ENCODE measurements at places on chromosomes 4 and X.
A peak's percentile ranks its signal among the peaks of the same experiment; 100 is the strongest.

- DNase-seq: no peak
These were observed 66.0 kb downstream of the UBE2K start for GRCh38 chr4:39763714-39764572.

- DNase-seq: no peak
These were observed 143.9 kb downstream of the SCFD2 start for GRCh38 chr4:53221832-53222480.

- DNase-seq: no peak
These were observed 55.3 kb downstream of the ZFYVE28 start for GRCh38 chr4:2363056-2363721.

- DNase-seq: no peak
These were observed 42.0 kb upstream of the MAPK10 start for GRCh38 chr4:86401826-86402225.

DNA sequence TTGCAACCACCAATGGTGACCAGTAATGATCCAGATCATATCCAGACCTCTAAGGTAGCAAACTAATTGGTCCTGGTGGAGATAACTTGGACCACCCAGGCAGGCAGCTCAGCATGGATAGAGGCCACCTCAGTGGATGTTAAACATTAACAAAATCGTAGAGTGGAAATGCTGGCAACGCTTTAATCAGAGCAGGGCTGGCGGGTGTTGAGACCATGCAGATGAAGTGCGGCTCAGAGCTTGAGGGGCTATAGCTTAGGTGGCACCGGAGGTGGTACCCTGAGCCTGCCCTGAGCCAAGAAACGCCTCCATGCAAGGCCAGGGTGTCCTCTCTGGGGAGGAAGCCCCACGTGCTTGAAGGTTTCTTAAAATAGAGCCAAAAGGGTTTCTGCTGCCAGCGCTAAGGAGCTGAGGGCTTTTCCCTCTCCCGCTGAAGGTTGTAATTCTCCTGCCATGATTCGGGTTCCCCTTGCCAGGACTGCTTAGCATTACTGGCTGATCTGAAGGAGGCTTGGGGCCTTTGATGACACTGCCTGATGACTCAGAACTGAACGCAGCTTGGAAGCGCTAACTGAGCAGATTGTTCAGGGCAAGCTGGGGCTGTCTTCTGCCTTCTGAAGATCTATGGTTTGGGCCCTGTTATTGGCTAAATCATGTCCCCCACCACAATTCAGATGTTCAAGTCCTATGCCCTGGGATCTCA, 177.8 kb upstream of the ATP6AP2 start:
- no peak for DNase-seq

GRCh38 chr4:183249854-183250253, 70.2 kb downstream of the CLDN22 start:
- DNase-seq: peak; percentile 14

DNA sequence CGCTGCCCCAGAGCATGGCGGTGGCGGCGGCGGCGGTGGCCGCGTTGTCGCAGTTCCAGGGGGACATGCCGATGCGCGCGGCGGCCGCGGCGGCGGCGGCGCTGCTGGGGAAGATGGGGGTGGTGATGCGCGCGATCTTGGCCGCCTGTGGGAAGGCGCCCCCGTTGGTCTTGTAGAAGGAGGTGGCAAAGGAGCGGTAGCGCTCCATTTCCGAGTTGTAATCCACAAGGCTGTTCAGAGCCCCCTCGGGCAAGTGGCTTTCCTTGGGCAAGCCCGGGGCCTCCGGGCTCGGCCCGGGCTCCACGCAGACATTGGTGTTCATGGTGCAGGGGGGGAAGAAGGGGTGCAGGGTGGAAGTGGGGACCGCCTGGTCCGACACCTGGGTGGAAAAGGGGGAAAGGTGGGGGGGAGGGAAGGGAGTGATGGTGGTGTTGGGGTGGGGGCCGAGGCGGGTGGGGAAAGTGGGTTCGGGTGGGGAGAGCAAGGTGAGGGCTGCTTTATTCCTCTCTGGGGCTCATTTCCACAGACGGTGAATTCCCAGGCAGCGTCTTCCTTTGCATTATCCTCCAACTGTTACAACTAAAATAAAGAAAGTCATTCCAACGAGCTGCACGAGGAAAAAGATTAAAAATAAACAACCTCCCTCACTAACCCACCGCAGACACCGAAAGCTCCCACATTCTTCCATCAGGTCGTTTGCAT, 3.1 kb downstream of the CXXC4 start:
- no peak for DNase-seq

DNA sequence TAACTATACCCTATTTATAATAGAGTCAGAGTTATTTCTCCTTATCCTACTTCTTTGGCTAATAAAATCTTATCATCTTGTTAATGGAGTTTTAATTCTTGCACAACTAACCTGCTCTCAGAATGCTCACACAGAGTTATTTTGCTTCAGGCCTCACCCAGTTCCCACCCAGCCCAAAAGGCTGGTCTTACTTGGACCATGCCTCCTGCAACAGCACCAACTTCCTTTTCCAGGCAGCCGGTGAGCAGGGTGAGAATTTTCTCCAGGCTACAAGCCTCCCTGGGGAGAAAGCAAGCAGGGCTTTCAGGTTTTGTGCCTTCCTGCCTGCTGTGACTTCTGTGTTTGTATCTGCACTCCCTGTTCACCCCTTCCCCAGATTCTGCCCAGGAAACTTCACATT, 29.1 kb upstream of the BANK1 start:
- no peak for DNase-seq

- DNase-seq: no peak
These were observed 138.0 kb upstream of the SMIM31 start for GRCh38 chr4:164615964-164616363.

GRCh38 chr4:76035141-76035540, 729 bp downstream of the CXCL11 start:
- no peak for DNase-seq

DNA sequence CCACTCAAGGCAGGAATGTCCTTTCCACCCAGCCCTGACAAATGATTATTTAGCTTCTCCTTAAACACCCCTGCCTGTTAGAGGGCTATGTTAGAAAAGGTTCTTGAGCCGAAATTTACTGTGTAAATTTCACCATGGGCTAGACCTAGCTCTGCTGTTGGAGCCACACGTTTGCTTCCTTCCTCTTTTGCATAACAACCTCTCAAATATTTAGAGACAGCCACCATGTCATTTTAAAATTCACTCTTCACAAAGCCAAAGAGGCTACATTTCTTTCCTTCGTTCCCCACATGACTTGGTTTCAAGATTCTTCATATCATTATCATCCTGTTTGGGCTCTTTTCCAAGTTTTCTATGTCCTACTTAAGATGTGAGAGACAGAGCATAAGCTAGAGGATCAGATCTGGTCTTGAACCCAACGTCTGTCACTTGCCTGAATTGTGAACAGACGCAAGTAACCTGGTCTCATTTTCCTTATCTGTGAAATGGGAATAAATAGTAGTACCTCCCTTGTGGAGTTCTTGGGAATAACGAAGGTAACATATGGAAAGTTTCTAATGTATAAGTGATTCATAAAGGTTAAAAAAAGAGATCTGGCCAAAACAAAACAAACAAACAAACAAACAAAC, 6.7 kb downstream of the DOCK11 start:
- no peak for DNase-seq

DNA sequence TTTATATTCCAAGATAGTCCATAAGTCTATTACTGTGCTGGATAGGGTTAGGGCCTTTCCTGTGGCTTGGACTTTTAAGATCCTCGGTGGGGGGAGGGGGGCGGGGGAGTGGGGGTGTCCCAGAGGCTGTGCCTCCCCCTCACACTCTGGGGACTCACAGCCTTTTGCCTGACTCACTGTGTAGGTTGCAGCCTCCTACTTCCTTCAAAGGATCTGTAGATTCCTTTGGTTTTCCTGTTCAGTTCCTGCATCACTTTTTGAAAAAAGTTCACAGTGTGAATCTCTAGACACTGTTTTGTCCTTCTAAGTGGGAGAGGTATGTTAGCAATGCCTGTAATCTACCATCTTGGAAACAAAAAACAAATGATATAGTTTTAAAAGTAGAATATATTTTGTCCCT, 999.9 kb downstream of the GLUD2 start:
- DNase-seq: no peak

DNA sequence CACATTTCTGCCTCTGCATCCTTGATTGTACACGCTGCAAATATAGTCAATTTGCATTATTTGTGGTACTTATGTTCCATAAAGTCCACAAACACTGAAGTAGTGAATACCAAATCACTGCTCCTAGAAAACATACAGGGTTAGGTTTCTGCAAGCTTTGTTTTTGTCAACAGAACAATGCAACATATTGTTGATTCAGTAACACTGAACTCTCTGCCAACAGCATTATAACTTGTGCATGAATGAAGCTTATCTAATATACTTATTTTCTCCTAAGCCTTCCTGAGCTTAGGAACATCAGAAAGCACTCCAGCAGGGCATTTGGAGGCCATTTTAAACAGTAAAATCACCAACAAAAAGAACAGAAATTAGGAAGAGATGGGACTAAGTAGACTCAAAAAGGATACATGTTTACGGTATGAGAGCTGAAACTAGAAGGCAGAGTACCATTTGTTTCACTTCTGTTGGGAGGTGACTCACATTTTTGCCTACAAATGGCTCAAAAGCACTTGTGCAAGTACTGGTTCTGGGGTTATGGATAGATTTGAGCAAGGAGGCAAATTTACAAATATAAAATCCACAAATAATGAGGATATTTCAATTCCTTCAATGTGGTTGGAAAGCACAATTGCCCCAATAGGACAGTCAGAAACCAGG, 14.1 kb downstream of the COX18 start:
- no peak for DNase-seq

GRCh38 chrX:142428916-142429315, 223.8 kb upstream of the MAGEC2 start:
- no peak for DNase-seq

DNA sequence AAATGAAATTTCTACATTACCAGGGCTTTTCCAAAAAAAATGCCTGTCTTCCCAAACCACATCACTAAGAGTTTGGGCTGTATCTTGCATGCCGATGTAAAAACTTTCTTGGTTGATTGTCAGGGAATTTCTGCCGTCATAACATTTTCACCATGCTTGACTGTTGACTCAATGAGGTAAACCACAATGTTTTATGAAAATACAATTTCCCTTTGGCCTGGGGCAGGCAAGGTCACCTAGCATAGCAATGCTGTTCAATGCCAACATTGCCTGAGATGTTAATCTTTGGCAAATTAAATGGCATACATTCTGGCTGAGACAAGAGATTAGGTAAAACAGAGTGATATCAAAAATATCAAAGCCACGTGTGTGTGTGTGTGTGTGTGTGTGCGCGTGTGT, 137.1 kb upstream of the TBL1X start:
- no peak for DNase-seq

- no peak for DNase-seq
These were observed 46.0 kb downstream of the EIF2S3 start for GRCh38 chrX:24100713-24101112.

DNA sequence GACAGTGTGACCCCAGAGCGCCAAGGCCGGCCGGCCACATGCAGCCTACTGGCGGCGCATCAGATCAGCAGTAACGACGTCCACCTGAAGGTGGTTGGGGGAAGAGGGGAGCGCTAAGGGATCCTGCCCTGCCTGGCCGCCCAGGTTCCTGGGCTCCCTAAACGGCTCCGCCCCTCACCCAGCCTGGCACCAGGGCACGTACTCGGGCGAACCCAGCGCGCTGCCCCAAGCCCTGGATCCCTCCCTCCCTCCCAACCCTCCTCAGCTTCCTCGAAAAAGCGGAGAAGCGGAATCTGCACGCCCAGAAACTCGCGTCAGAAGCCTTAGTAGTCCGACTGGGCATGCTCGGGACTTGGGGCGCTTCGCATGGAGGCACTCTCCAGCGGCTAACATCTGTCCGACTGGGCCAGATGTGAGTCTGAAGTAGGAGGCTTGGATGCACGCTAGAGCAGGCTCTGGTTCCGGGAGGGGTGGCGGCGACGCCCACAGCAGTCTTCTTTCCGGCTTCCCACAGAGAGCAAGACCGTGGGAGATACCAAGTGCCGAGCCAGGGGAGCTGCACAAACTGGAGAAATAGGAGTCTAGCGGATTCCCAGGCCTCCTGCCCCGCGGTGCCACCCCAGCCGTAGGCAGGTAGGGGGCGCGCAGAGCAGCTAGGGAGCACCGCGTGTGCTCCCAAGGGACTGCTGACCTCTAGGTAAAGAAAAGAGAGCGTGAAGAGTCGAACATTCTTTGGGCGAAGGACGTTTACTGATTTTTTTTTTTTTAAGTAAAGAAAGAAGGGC, 114.3 kb upstream of the TEX13C start:
- DNase-seq: no peak

DNA sequence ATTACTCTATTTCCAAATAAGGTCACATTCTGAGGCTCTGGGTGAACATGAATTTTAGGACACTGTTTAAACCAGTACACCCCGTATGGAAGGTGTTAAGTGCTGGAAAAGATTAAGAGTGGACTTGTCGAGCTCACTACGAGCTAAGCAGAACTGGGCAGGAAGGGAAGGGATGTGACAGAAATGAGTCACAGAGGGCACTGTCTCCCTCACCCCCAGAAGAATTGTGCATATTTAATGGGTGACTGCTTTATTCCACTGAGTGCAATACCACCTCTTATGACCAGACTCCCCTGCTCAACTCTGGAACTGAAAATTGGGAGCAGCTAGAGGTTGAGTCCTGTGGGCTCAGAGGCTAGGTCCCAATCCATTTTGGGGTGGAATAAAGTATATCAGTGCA, 187.4 kb upstream of the RPS6KA3 start:
- no peak for DNase-seq

DNA sequence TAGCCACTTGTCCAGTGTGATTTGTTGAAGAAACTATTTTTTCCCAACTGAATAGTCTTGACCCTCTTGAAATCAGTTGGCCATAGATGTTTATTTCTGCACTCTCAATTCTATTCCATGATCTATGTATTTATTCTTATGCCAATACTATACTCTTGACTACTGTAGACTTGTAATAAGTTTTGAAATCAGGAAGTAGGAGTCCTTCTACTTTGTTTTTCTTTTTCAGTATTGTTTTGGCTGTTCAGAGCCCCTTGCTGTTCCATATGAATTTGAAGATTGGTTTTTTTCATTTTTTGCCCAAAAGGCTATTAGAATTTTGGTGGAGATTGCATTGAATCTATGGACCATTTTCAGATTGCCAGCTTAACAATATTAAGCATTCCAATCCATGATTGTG, 10.2 kb downstream of the SAP30 start:
- no peak for DNase-seq

Data from HFF-Myc (cell line).